Stimulated activated CD4-positive, alpha-beta T cell treated with anti-CD3 and anti-CD28 coated beads, Interleukin-1b, Interleukin-23, amount 100 ng/mL, for 1 hour (primary cell): ENCODE measurements at places on chromosomes 4 and X.

DNA sequence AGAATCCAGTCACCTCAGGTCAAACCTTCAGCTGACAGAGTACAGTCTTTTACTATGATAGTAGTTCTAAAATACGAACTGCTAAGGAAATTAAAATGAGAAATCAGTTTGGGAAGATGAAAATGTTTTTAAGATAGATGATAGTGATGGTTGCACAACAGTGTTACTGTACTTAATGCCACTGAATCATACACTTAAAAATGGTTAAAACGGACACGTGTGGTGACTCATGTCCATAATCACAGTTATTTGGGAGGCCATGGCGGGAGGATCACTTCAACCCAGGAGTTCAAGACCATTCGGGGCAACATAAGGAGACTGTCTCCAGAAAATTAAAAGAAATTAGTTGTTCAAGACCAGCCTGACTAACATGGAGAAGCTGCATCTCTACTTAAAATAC is 41.4 kb downstream of the ABHD18 start:
- no peak for DNase-seq

- DNase-seq, result no peak
These were observed 2.4 kb downstream of the BMP2K start for GRCh38 chr4:78778530-78778929.

DNA sequence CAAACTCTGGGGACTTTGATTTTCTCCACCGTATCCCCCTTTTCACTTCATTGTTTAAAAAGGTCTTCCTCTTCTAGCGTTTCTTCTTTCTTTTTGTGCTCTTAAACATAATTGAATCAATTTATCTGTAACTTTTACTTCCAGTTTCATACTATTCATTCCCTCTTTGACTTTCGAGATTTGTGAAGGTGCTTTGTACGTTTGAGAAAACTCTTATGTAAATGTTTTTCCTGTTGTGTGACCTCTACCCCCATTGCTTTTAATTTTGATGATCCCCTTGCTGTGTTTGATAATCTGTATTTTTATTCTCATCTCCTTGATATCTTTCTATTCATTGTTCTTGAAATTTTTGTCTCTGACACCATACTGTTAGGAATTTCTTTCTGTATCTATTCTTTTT is 4.8 kb downstream of the USP38 start:
- no peak for DNase-seq

DNA sequence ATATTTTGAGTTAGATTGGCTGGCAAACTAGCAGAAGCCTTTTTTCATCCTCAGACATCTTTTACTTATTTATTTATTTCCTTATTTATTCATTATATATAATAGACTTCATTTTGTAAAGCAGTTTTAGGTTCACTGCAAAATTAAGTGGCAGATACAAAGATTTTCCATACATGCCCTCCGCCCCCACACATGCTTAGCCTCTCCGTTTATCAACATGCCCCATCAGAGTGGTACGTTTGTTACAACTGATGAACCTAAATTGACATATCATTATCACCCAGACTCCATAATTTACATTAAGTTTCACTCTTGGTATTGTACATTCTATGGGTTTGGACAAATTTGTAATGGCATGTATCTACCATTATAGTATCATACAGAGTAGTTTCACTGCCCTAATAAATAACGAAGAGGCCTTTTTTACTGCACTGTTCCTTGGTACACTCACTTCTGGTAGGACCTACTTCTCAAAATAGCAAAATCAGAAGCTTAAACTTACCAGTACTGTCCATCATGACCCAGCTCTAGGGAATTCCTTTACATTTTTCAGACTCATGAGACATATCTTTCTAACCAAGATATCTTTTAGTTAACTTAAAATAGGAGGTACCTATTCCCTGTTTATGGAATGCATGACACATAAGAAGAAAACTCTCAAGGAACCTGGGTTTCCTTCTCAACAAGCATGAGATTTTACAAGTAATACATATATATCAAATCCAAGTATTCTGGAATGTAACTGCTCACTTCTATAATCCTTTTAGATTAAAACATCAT is 4.8 kb upstream of the TMPRSS11B start:
- DNase-seq, result no peak

- no peak for DNase-seq
These were observed 66.1 kb downstream of the BMP3 start for GRCh38 chr4:81096566-81096965.

GRCh38 chr4:39331191-39331590 is 35.0 kb downstream of the RFC1 start:
- no peak for DNase-seq

DNA sequence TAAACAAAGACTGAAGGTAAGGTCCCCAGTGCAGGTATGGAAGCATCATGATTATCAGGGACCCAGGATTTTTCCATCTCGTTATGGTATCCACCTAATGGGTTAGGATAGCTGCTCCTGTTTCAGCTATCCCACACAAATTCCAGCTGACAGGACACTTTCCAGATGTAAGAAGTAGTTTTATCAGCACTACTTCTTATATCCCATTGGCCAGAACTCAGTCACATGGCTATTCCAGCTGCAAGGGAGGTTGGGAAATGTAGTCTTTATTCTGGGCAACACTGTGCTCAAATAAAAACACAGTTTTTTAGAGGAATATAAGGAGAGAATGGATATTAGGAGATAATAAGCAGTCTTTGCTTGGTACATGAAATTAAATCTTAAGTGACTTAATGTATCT is 96.7 kb downstream of the SRPX start:
- no peak for DNase-seq

- DNase-seq, result no peak
These were observed 160.8 kb upstream of the VCX3A start for GRCh38 chrX:6695717-6696116.

DNA sequence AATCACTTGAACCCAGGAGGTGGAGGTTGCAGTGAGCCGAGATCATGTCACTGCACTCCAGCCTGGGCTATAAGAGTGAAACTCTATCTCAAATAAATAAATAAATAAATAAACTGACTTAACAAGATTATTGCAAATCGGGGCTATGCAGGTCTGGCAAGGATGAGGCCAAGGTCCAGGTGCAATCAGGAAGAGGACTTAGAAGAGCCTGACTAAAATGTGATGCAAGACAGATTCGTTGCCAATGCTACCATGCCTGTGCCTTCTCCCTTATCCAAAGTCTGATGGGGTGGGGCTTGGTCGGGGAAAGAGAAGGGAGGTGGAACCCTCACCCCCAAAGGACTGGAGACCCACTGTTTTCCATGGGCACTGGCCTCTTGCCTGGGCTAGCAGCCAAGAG is 14.7 kb downstream of the ZCCHC13 start:
- DNase-seq, result no peak
